ENCODE measurements at places on chromosomes 6 and 20.

DNA sequence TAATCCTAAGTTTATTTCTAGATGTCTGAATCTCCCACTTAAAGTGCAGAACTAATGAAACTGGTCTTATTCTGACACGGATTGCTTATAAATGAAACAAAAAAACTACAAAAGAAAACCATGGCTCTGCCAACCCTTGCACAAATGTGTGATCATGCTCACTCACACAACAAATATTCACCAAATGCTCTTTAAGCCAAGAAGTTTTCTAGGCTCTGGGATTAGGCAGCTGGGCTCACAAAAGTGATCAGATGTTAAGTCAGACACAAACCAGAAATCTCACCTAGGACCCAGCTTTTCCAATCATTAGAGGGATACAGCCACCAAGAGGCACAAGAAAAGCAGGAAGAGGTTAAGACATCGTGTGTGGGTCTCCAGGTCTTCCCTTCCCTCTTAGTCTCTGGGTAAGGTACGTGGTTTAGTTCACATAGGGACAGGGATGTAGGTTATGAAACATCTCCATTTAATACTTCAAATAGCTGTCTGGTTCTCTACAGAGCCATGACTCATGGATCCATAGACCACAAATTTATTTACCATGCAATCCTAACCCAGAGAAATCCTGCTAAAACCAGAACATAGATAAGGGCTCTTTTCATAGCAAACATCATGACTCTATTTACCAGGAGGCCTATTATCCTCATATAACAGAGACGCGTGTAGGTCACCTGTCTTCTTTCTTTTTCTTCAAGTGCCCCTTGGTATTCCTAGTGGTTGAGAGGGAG lies 165.2 kb downstream of the WDR27 start:
- DNase-seq, result no peak

DNA sequence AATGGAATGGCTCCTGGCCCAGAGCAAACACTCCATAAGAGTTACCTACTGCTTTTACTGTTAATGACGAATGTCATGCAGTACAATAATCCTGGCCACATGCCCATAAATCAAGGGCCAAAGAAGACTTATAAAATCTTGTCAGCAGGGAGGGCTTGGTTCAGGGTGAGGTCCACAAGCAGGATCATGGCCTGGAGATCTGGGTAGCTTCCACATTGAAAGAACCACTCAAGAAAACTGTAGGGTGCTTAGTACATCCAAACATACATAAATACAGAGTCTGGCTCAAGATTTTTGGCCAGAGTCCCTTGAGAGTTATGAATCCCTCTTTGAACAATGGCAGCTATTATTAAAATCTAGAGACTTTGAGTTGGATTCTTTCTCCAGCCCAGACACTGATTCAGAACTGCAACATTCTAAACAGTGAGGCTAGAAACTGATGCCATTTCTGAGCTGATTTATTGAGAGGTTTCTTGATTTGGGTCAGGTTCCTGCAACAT lies 188.7 kb downstream of the CDC5L start:
- DNase-seq, result no peak

DNA sequence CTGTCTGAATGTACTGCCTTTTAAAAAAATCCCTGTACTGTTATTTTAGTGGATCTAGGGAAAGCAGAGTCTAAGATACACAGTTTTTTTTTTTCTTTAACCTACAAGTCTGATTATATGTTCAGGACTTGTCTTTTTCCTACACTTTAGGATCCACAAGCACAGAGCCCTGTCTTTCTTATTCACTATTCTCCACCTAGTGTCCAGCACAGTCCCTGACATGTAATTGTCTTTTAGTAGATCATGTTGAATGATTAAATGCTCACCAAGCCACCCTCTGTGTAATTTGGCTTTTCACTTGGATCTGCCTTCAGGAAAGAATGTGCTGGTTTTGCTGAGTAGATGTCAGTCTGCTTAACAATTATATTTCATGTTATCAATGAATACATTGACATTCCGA lies 35.8 kb upstream of the YWHAB start:
- DNase-seq, result no peak

DNA sequence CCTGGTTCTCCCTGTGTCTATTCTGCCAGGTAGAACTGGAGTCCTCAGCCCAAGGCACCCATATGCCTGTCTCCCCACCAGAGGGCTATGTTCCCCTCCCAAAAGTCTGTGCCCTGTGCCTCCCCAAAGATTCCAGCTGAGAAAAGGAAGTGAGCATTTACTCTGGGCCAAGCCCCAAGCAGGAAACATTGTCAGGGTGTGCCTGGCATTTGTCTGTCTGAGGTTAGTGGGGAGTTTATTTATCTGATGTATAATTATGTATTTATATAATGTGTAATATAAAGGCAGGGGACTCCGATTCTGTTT lies 5.6 kb downstream of the GDF5 start:
- DNase-seq, result no peak

- no peak for DNase-seq
Observed at GRCh38 chr20:10721137-10721896, 47.5 kb upstream of the JAG1 start.

DNA sequence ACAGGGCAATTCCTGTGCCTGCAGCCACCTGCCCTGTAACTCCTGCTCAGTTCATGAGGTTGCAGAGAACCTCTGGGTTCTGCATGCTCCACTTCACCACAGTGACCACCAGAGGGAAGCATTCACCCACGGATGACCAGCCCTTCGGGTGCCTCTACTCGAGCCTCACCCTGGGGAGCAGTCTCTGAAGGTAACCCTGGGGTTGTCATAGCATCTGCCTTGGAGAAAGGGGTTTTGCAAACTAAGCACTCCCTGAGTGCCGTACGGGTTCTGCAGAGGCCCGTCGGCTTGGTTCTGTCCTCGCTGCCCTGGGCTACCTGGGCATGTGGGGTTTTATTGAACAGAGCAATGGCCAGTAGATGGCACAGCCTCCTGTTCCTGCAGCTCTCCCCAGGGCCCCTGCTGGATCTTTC lies 10.2 kb upstream of the CST5 start:
- peak; percentile 48 for DNase-seq

- peak; percentile 8 for DNase-seq
Observed at GRCh38 chr6:89895276-89895874, 1.1 kb downstream of the GJA10 start.

DNA sequence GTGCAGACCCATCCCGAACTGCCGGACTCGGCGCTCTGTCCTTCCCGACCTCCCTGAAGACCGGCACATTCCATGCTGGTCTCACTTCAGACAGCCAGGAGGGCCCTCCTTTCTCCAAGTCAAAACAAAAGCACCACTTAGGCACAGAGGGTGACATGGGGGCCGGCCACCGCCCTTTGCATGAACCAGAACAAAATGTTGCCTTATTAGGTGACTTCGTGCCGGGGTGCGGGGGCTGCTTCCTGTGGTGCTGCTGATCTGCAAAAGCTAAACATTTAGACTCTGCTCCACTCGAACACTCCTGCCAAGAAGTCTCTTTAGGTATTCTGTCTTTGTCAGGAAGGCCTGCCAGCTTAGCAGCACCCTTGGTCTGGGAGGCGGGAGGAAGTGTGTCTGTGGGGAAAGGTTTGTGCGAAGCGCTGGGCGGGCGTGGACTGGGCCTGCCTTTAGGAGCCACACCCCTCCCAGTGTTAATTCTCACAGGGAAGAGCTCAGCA lies 133.8 kb downstream of the SMOC2 start:
- no peak for DNase-seq

- DNase-seq, result no peak
Observed at GRCh38 chr6:121851056-121851455, 415.6 kb downstream of the GJA1 start.

- DNase-seq, result no peak
Observed at GRCh38 chr20:826695-827323, 6.7 kb upstream of the FAM110A start.

DNA sequence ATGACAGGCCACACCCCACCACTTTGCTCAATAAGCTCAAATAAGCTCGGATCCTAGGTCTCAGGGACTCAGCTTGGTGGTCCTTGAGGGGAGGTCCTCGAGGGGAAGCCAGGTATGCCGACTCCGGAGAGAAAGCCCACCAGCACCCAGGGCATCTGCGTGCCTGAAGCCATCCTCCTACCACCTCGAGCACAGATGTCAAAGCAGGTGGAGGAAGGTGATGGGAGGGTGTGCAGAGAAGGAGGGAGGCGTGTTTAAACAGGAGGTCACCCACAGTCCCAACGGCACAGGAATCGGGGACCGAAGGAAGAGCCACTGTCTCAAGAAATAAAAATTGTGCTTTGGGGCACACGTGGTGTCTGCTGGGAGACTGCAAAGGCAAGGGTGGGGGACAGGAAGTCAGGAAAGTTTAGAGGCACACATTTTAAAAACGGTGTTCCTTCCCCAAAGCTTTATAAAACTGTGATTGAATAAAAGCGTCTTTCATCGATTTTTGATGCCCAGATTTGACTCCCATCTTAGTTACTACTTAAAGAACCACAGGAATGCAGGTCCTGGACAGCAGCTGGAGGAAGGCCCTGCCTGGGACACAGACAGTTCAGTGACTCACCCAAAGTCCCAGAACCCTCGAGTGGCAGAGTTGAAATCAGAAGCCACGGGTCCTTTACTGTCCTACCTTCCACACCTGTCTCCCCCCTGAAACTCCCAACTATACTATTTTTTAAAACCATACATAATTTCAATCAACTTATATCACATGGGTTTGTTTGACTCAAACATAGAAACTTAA lies 221.0 kb upstream of the PDE10A start:
- DNase-seq, result no peak

DNA sequence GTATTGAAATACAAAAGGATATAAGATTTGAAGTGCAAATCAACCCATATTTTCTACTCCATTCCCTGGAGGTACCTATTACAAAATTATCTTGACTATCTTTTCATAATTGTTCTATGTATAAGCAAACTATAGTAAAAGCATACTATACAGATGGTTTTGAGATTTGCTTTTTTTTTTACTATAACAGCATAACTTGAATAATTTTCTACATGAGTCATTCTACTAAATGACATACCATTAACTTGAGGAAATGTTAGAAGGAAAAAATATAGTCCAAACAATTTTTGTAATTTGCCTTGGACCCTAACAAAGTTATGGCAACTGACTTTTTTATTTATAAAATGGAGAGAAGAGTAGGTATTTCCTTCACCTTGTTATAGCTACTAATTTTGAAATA lies 472.7 kb downstream of the PKHD1 start:
- DNase-seq, result no peak

- no peak for DNase-seq
Observed at GRCh38 chr6:128500749-128501600, 19.4 kb downstream of the PTPRK start.
